IPS DF 6.9 (cell line): ENCODE measurements at places on chromosomes 1 and 21.

DNA sequence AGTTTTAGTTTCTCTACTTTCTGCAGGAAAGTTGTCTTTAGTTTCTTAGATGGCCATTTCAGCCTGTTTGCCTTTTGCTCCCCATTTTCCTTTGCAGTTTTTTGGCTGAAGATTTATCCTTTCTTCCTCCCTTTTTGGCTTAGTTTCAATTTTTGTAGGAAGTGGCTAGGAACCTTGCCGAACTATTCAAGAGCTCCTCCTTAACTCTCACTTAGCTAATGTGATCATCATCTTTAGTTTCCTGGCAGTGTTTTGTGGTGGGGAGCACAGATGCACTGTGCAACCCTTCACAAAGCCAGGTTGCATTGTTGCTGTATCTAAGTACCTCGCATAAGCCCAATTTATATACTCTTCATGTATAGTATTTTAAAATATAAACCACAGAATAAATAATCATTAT is 28.8 kb upstream of the CCDC181 start:
- no peak for DNase-seq

DNA sequence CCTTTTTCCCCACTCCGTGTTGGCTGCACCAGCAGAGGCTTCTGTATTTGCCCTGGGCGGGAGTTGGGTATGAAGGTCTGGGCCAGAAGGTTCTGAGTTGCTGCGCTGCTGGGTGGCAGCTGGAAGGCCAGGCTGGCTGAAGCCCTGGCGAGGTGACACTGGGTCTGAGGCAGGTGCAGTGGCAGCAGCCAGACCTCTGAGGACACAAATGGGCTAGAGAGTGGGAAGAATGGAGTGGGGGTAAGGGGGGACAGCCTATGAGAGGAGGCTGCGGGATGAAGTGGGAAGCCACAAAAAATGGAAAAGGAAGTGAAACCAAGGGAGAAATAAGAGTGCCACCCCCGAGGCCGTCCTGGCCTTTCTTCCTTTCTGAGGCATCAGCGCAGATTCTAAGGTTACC is 53.2 kb downstream of the STX6 start:
- no peak for DNase-seq

GRCh38 chr1:65681096-65681495 is 111.6 kb upstream of the PDE4B start:
- DNase-seq: no peak

- DNase-seq: no peak
Observed at GRCh38 chr1:9086045-9086444, 16.6 kb upstream of the SLC2A5 start.

GRCh38 chr1:163195728-163196448 is 6.8 kb downstream of the RGS5 start:
- no peak for DNase-seq

DNA sequence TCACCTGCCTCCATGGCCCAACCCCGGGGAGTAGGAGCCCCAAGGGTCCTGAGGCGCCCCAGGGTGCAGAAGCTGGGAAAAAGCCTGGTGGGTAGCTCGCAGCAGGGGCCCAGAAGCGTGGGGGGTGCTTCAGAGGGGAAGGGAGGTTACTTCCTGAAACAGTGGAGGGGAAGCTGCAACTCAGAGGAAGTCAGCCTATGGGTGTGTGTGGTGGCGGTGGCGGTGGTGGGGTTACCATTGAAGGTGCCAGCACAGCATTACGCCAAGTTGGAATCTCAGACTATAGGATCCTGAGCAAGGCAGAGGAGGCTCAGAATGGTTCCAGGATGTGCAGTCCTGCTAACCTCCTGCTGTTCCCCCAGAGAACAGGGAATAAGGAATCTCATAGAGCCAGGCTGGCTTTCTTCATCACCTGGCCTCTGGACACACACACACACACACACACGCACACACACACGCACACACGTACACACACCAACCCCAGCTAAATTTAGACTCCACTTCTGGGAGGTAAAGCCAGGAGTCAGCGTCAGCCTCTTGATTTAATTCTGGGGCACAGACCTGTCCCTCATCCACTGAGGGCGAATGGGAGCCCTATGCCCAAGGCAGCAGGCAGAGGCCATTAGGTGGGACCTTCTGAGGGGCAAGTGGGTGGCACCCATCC is 1.3 kb downstream of the DENND4B start:
- no peak for DNase-seq

- no peak for DNase-seq
Observed at GRCh38 chr1:86618358-86618757, 71.5 kb downstream of the CLCA4 start.

DNA sequence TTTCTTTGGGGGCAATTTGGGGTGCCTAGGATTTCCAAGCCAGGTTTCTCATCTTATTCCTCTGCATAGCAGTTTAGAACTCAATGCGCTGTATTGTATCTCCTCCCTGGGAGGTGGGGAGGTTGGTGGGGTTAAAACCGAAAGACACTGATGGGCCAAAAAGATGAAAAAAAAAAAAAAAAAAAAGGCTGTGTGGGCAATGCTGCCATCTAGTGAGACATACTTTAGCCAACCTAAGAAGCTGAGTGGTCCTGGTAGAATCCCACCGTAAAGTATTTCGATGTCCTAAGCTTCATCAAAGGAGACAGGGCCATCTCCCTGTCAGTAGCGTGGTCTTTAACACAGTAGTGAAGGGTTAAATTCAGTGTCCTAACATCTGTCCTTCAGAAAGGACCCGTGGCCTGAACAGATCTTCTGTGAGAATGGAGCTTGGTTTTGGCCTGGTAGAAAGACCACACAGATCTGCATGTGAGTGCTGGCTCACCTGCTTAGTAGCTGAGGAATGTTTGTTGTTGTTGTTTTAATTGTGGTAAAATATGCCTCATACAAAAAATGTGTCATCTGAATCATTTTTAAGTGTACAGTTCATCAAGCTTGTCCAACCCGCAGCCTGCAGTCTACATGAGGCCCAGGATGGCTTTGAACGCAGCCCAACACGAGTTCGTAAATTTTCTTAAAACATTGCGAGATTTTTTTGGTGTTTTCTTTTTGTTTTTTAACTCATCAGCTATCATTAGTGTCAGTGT is 226.2 kb downstream of the KIF26B start:
- no peak for DNase-seq

DNA sequence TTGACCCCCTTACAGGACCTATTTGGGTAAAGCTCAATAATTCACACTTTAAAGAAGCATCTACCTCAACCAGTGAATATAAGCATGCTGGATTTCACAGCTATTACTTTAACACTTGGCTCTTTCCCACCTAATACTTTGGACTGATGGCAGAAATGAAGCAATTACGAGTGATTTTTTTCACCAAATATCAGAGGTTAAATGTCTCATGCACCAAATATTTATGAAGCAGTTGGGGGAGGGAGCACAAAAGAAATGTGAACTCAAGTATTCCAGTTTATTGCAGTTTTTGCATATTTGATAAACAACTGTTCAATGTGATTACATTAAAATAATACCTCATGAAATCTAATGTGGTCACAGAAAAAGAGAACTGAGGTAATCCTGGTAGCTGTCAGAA is 223.6 kb downstream of the LRRC7 start:
- no peak for DNase-seq

- DNase-seq: no peak
Observed at GRCh38 chr1:3640121-3640837, 9.6 kb downstream of the WRAP73 start.

DNA sequence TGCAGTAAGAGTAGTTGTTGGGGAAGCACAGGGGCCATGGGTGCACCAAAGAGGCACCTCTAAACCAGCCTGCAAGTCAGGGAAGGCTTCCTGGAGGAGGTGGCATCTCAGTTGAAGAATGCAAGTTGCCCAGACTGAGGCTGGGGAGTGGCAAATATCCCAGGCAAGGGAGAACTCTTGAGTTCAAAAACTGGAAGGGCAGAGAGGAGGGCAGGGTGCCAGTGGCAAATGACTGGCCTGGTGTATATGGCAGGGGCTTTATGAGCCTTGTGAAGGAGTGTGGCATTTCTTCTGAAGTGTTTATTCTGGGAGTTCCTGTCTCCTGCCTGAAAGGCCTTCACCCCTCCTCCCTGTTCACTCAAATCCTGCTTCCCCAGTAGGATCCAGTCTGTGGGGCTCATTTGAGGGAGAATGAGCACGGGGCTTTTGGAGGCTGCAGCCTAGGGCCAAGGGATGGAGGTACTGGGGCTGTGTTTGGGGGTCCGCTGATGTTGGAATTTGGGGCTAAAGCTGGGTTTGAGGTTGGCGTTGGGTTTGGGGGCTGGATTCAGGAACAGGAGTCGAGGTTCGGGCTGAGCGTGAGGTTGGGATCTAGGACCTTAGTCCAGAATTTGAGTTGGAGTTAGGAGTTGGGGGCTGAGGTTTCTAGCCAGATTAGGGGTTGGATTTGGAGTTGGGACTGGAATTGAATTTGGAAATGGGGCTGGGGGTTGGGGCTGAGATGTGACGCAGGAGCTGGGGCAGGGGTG is at the start of gene TMEM125:
Gene TMEM125 (plus strand): TSS at position 357 of the 749 bp plus-strand sequence. CDS start 2,740 bp downstream, outside the sequence.
- no peak for DNase-seq

DNA sequence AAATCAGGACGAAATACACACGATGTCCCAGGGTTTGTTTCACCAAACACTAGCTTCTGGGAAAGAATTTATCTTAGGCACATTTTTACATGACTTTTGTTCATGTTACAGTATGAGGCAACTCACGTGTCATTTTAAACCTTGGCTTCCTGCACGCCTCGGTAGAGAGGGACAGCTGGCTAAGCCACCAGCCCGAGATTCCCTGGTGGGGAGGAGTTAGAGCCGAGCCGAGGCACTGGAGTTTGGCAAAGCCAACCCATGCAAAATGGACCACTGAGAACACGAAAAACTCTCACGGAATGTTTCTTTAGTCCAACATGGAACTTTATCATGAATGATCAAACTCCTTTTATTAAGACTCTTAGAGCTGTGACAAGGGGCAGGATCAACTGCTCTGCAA is 240.0 kb downstream of the DYRK1A start:
- no peak for DNase-seq

GRCh38 chr1:68936530-68936929 is 439.6 kb upstream of the DEPDC1 start:
- no peak for DNase-seq

DNA sequence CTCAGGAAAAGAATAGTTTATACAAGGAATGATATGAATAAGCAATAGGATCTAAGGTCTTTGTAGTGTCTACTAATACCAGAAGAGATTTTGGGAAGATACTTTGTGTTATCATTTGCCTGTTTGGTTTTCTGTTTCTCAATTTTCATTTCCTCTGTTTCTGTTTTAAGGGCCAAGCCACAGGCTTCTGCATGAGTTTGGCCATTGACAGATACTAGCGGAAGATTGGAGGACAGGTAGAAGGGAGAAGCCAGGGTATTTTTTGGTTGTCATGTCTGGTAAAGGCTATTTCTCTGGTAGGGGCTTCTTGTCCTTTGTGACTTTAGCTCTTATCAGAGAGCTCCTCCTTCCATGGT is 51.4 kb downstream of the HS2ST1 start:
- DNase-seq: no peak

- no peak for DNase-seq
Observed at GRCh38 chr1:200496937-200497336, 87.1 kb upstream of the ZNF281 start.

DNA sequence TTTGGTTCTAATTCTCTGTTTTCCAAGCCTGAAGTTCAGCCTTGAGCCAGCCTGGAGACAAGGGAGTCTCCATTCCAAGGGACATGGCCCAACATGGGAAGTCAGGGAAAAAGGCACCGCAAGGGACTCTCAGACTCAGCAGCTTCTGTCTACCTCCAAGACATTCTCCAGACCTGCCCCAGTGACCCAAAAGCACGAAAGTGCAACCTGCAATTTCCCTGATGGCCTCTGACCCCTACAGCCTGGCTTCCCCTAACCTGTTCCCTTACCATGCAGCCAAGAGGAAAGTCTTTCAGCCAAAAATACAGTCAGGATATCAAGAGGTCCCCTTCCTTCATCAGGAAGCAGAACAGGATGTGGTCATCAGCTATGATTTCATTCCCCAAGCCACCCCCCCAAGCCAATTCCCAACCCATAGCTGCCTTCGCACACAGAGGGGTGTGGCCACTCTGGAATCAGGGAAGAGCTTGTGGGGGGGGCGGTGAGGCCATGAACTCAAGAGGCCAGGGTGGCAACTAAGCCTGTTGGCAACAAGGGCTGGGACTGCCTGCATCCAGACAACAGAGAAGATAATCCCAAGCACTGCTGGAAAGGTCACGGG is 59.2 kb downstream of the TIAM1 start:
- no peak for DNase-seq

DNA sequence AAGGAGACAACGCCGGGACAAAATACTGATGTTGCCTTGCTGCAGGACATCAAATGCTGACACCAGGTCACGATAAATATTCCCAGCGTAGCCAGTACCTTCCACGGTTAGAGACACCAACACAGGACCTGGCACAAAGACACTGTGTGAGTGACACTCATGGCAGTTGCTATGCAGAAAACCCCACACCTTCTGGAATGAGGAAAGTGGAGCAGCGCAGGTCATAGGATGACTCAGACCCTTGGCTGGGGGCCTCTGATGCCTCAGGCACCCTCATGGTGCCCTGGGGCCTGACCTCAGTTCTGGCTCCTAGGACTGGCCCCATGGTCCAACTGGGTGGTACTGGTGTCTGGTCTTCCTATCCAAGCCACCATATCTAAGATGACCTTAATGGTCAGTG is 7.0 kb downstream of the DCST2 start:
- no peak for DNase-seq

- DNase-seq: no peak
Observed at GRCh38 chr1:76287917-76288316, 213.4 kb downstream of the ST6GALNAC3 start.

GRCh38 chr21:45451771-45452182 is 46.8 kb downstream of the COL18A1 start:
- no peak for DNase-seq

DNA sequence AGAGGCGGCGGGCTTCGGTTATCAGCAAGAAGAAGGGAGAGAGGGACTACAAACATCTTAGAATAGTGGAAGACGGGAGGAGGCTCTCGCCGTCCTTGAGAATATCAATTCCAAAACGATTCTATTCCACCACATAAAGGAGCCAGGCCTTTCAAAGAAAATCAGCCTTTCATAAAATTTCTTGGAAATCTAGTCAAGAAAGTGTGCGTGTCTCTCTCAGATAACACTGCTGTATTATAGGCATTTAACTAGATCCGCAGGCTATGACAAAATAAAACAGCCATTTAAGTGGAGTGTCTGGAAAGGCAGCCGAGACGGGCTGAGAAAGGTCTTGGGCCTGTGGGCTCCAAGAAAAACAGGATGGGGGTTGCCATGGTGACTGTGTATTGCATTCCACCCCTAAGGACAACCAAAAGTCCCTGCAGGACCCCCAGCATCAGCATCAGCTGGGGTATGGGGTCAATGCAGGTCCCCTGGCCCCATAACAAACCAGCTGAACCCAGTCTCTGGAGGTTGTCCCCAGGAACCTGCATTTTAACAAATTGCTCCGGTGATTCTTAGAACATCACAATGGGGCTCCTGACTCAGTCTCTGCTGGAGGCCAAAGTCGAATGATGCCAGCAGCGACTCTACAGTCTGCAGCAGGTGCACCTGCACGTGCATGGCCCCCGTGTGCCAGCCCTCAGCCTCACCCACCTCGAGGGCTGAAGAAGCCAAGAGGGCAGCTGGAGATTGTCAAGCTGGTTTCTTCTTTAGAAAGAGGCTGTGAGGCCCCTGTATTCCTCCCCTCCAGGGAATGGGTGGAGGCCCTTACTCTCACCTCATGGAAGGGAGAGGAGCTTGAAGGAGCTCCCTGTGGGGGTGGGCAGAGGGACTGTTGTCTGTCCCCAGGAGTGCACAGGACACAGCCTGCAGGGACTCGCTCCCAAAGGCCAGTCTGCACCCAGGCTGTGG is 287.4 kb downstream of the NPHP4 start:
- no peak for DNase-seq

GRCh38 chr1:181391301-181391900 is 91.9 kb upstream of the CACNA1E start:
- no peak for DNase-seq

GRCh38 chr1:2830761-2831425 is 29.4 kb upstream of the TTC34 start:
- no peak for DNase-seq

- no peak for DNase-seq
Observed at GRCh38 chr1:53344921-53345838, 17.3 kb upstream of the LRP8 start.
